ENCODE measurements at places on chromosomes 16 and 17.
A peak's percentile ranks its signal among the peaks of the same experiment; 100 is the strongest.

- DNase-seq, result no peak
Observed at GRCh38 chr17:38851434-38851833, 2.1 kb downstream of the RPL23 start.

GRCh38 chr17:8799570-8800212, 526 bp upstream of the MFSD6L start:
- no peak for DNase-seq

GRCh38 chr16:89325861-89326471, 108.5 kb downstream of the ZNF778 start:
- DNase-seq, result no peak

DNA sequence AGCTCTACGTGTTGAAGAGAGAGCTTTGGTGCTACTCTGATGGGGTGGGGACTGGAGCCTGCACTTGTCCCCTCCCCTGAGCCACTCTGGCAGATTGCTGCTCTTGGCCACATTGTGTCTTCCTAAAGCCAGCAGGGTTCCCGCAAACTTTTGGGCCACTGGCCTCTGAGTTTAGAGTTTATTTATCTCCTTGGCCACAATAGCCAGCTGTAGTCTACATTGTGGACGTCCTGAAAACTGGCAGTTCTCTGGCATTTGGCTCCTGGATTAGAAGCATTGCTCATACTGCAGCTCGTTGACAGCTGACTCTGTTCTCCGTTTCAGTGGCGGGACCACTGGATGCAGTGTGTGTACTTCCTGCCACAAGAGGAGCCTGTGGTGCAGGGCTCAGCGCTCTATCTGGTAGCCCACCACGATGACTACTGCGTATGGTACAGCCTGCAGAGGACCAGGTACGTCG, 34.6 kb downstream of the PRMT7 start:
- peak; percentile 40 for DNase-seq

- DNase-seq, result no peak
Observed at GRCh38 chr16:79400462-79401149, 199.9 kb downstream of the MAF start.

DNA sequence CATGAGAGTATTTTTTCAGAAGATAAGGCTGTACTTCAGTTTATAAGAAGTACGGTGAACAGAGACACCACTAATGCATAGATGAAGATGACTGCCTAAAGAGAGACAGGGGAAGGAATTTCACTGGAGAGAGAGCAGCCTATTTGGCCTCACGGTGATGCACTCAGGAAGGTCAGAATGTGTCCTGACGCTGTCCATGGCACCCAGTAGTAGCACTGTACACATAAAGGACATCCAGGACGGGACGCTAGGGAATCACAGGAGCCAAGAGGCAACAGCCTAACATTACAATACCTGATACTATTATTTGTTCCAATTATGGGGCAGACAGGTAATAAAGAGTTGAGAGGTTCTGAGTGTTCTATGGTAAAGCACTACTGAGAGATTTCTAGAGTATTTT, 24.9 kb upstream of the LRRC37A start:
- DNase-seq, result no peak

Data from activated naive CD8-positive, alpha-beta T cell treated with anti-CD3 and anti-CD28 coated beads for 36 hours (primary cell).